HCT116 (cell line): ENCODE measurements at places on chromosomes 7 and 10. TPM values are rescaled to one million over a fixed set of nuclear protein-coding genes. Genes with fewer than 3 reads are reported as not detected.

- H3K4me1 ChIP-seq = no peaks in the 10 kb centered on the region
- DNase-seq = no peak
- no peaks in the 10 kb centered on the region for H3K27me3 ChIP-seq
- no peak overlapping the region for H3K4me3 ChIP-seq
- no peak overlapping the region for H3K27ac ChIP-seq
- H3K36me3 ChIP-seq = no peaks in the 10 kb centered on the region
Observed at GRCh38 chr7:146094356-146094755, 22.2 kb upstream of the CNTNAP2 start.

DNA sequence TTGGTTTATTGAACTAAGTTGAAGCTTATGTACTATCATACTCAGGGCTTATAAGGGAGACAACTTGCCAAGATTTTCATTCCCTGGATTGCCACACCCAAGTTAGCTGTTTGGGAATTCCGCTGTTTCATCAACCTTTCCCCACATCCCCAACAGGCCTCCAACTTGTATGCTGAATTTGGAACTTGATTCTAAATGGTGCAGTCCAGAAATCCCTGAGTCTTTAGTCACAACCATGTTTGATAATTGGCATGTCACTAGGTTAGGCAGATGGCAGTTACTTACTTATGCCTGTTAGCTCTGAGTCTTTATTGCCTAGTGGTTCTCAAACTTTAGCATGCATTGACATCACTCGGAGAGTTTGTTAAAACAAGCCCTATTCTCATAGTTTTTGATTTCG lies 135.4 kb upstream of the PRPS1L1 start:
- no peak overlapping the region for H3K4me3 ChIP-seq
- no peaks in the 10 kb centered on the region for H3K4me1 ChIP-seq
- no peak for DNase-seq
- H3K36me3 ChIP-seq = no peaks in the 10 kb centered on the region
- no peak overlapping the region for H3K27ac ChIP-seq

DNA sequence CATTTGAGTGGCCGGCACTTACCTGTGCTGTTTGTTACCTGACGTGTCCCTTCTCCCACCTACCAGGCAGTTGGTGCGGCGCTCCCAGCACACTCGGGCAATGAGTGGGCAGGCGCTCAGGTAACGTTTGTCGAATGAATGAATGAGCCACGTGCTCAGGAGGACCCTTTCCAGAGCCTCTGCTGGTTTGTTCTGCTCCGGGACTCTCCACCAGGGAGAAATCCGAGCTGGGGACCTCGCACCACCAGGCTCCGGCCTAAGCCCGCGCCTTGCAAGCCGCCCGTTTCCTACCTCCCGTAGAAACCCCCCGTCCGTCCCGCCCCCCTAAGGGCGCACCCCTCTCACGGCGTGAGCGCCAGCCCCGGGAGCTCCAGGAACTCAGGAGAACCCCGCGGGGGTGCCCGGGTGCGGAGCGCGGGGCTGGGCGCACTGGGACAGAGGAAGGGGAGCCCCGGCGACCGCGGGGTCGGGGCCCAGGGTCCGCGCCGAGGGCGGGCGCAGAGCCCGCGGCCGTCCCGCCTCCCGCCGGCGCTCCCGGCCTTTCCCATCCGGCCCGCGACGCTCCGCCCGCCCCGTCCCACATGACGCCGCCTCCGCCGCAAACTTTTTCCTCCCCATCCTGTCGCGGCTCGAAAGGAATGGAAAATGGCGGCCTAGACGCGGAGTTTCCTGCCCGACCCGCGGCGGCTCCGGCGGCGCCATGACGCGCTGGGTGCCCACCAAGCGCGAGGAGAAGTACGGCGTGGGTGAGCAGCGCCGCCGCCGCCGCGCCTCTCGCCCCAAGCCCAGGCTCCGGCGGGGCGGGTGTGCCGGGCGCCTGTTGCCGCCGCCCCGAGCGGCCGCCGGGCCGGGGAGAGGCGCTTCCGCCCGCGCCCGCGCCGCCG lies at the start of gene DOCK1:
TSS of gene DOCK1 (plus strand) at position 611 of the 884 bp plus-strand sequence. CDS start at position 701, 90 bp downstream.
- H3K4me1 ChIP-seq = peaks cover 24% of the 10 kb centered on the region
- H3K4me3 ChIP-seq = peak within 1 kb of the TSS; percentile 69
- H3K36me3 ChIP-seq = no peaks in the 10 kb centered on the region

GRCh38 chr7:44323381-44324203 lies 1.8 kb downstream of the CAMK2B start:
- H3K36me3 ChIP-seq = no peaks in the 10 kb centered on the region
- no peak overlapping the region for H3K4me3 ChIP-seq
- H3K4me1 ChIP-seq = no peaks in the 10 kb centered on the region
- DNase-seq = no peak
- no peaks in the 10 kb centered on the region for H3K27me3 ChIP-seq

DNA sequence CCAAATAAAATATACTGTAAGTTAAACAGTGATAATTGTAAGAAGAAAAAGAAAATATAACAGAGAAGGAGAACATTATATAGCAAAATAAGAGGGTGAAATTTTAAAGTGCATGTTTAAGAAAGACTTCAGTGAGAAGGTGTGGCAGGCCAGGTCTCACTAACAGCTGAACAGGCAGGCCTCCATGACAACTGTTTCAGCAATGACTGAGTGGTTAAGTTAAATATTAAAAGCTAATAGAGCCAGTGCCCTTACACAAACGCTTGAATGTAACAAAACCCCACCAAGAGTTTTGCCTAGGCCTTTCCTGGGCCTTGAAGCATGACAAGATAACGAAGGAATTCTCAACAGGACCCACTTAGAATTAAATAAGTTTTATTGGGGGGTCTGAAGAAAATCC lies 32.6 kb downstream of the CFAP43 start:
- H3K27ac ChIP-seq = no peak overlapping the region
- H3K36me3 ChIP-seq = no peaks in the 10 kb centered on the region
- peaks cover 10% of the 10 kb centered on the region for H3K4me1 ChIP-seq
- no peak overlapping the region for H3K4me3 ChIP-seq
- H3K27me3 ChIP-seq = no peaks in the 10 kb centered on the region
- DNase-seq = no peak

DNA sequence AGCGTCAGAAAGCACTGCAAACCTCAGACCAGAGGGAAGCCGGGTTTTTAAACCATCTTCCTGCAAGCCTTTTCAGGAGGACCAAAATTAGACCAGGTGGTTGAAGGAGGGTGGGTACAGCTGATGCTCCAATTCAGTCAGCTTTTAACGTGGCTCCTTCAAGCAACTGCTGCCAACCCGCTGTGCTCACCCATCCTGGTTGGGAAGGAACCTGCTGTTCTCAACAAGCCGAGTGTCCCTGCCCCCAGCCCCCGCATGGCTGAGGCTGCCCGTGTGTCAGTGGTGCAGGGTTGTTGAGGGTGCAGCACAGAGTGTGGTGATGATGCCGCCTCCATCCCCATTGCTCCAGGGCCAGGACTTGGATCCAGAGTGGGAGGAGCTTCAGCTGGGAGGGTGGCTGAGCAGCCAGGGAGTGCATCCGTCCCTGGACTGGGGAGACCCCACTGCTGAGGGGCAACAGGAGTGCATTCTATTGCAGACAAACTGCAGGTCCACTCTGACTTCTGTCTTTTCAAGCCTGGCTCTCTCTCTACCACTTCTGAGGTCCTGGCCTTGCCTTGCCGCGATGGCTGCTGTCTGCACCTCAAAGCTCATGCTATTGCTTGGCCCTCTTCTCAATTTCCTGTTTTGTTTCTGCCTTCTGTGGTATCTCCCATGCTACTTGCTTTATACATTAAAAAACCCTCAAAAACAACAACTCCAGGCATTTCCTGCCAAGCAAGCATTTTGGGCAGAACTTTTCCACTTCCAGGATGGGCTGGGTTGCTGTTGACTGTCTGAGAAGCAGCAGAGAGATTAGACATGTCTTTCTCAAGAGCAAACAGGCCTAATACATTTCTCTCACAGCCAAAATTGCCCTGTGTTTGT lies 134.7 kb downstream of the DNAJB6 start:
- H3K27me3 ChIP-seq = no peaks in the 10 kb centered on the region
- no peaks in the 10 kb centered on the region for H3K4me1 ChIP-seq
- H3K27ac ChIP-seq = no peak overlapping the region
- no peak overlapping the region for H3K4me3 ChIP-seq
- no peaks in the 10 kb centered on the region for H3K36me3 ChIP-seq

DNA sequence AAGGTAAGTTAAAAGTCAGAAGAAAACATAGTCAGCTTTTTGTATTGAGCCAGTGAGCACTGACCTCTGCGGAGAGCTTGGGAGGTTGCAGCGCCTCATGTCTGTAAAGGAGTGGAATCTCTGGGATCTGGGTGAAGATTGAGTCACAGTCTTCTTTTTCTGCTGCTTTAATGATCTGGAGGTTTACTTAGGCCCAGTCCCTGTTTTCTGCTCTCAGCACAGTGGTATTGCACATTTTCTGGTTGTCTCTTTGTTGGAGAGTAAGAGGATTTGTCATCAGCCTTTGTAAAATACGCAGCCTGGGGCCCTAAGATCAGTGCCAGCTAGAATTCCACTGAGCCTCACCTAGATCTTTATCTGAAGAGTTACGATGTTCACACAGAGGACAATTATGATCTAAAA lies 58.3 kb upstream of the GJD4 start:
- H3K27me3 ChIP-seq = no peaks in the 10 kb centered on the region
- H3K27ac ChIP-seq = no peak overlapping the region
- no peak for DNase-seq
- H3K36me3 ChIP-seq = no peaks in the 10 kb centered on the region
- no peak overlapping the region for H3K4me3 ChIP-seq

- no peaks in the 10 kb centered on the region for H3K36me3 ChIP-seq
- H3K4me1 ChIP-seq = no peaks in the 10 kb centered on the region
- H3K27me3 ChIP-seq = no peaks in the 10 kb centered on the region
Observed at GRCh38 chr7:87505557-87506245, 30.2 kb upstream of the ABCB4 start.

- no peak overlapping the region for H3K4me3 ChIP-seq
- H3K4me1 ChIP-seq = no peaks in the 10 kb centered on the region
- no peak overlapping the region for H3K27ac ChIP-seq
- DNase-seq = no peak
- H3K27me3 ChIP-seq = 0 out of 2 replicates have a peak, but pooled peaks cover 6% of the 10 kb centered on the region
Observed at GRCh38 chr7:93860261-93860660, 30.3 kb downstream of the TFPI2 start.

DNA sequence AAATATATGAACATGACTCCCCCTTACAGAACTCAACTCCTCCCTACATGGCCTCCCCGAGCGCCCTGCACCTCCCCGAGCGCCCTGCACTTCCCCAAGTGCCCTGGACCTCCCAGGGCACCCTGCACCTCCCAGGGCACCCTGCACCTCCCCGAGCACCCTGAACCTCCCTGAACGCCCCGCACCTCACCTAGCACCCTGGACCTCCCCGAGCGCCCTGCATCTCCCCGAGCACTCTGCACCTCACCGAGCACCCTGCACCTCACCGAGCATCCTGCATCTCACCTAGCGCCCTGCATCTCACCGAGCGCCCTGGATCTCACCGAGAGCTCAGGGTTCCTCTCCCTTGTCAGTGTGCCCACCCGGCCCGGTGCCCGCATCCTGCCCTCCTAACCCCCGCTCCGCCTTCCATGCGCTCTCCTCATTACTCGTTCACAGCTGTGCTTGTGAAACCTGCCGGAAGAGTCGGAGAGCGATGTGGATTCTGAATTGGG lies 134.3 kb downstream of the ACTR3B start:
- no peak for DNase-seq
- no peaks in the 10 kb centered on the region for H3K36me3 ChIP-seq
- no peaks in the 10 kb centered on the region for H3K27me3 ChIP-seq
- no peak overlapping the region for H3K4me3 ChIP-seq

DNA sequence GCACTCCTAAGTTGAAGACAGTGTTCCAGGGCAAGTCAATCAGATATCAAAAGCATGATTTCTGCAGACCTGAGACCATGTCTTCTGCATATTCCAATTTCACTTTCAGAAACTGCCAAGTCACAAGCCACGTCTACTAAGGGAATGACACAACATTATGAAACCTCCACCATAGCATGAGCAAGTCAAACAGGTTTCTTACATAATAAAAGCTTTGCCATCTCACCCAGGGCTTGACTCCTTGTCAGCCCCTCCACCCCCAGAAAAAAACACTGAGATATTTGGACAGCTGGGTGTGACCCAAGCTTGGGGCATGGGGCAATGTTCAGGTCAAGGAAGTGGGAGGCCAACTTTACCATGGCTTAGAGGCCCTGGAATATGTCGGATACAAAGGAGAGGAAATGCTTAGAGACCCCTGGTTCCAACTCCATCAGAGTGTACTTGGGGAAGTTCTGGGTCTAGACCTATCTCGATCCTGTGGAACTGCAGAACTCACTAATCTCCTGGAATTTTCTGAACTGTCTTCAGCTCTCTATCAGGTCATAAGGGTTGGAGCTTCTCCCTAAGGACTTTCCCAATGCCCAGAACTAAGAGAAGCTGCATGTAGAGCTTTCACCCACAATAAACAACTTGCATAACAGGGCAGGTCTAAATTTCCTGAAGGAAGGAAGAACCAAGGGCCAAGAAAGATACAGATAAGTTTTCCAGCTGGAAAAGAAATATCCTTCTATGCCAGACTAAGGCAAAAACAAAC lies 80.6 kb upstream of the NAMPT start:
- no peak overlapping the region for H3K4me3 ChIP-seq
- peaks cover 4% of the 10 kb centered on the region; the same call in 1 of the 2 replicates for H3K4me1 ChIP-seq
- H3K27ac ChIP-seq = no peak overlapping the region
- DNase-seq = no peak

DNA sequence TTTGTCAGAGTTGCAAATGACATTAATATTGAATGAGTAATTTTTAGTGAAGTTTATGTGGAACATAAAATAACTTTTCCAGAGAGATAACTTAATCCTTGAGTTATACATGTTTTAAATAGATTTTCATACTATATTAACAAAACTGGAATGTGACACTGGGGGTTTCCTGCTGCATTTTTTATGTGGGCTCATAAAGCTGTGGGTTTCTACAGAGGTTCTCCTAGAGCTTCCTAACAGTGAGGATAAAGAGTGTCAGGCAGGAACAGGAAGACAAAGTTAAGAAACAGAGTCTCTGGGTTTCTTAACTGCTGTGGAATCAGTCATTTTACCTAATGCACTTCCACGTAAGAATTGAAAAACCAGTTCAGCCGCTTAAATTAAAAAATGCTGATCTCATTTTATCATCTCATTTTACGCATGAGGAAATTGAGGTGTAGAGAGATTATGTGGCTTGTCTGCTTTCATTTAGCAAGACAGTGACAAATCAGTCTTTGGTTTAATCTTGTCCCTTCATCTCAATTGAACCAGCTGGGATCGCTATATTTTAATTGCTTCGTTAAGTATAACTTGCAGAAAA lies 5.0 kb downstream of the CD36 start:
- no peak for DNase-seq
- no peaks in the 10 kb centered on the region for H3K27me3 ChIP-seq
- H3K27ac ChIP-seq = no peak overlapping the region
- no peaks in the 10 kb centered on the region for H3K36me3 ChIP-seq

Gene CHAT
- total RNA-seq = not detected

Gene CHST3
- 10.6 TPM for total RNA-seq

Gene FAM3C
- 322 TPM for total RNA-seq

Gene EPO
- 0.30 TPM for total RNA-seq

Gene CPVL
- total RNA-seq = 10.3 TPM
